ENCODE measurements at places on chromosomes 4 and X.

- DNase-seq: no peak
Measured at GRCh38 chr4:1751155-1751918, 30.0 kb downstream of the TACC3 start.

- DNase-seq: no peak
Measured at GRCh38 chr4:177163532-177163931, 146.1 kb upstream of the NEIL3 start.

- DNase-seq: no peak
Measured at GRCh38 chr4:57071326-57071725, 38.9 kb downstream of the IGFBP7 start.

DNA sequence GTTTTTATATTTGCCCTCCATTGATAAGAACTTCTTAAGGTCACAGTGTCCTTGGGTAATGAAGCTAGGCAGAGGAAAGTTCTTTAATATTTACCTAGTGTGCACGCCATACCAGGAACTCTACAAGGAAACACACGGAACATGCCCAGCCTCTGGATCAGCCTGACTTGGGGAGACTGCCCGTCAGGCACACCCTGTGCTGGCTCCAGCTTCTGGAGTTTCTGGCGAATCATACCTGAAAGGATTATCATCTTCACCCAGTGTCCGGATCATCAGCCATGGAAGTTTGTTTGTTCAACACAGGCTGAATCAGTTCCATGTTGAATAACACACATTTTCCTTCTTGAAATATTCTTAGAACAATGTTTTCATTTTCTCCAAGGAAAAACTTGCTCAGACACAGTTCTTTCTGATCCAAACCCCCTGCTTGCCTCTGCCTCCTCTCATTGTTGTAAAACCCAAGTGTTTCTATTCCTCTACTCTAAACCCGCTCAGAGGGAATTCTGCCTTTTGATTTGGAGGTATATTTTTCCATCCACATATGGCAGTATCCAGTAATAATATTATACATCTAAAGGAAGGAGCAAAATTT, 176.7 kb downstream of the SHROOM3 start:
- no peak for DNase-seq

- no peak for DNase-seq
Measured at GRCh38 chr4:36551697-36552214, 270.3 kb downstream of the DTHD1 start.

DNA sequence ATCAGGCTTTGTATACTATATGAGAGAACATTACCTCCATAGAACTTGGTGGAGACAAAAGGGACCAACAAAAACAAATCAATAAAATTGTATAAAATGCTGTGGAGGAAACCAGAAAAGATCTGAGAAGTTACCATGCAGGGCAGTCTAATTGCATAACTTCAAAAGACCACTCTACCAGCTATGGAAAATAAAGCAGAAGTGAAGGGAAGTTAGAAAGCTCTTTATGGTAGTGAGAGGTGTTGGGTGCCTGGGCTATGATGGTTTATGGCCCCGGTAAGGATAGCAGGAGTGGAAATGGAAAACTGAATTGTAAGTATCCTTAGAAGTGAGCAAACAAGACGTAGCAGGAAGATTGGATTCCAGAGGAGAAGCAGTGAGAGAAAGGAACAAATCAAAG, 3.1 kb downstream of the TMEM184C start:
- DNase-seq: no peak

DNA sequence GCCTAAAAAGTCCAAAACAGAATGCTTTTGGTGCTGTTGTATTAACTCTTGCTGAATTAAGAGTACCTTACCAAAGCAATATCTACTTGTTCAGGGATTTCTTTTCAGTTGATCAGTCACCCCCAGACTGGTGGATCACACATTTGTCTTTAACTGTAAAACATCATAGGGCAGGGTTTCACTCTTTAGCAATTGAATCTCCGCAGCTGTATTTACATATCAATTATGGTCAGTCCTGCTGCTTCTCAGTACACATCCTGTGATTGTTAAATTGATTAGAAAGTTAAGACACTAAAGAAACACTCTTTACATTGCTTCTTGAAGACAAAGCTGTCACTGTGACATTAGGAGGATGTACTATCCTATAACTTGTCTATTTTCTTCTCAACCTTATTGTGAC, 277.1 kb upstream of the ADGRL3 start:
- DNase-seq: no peak

DNA sequence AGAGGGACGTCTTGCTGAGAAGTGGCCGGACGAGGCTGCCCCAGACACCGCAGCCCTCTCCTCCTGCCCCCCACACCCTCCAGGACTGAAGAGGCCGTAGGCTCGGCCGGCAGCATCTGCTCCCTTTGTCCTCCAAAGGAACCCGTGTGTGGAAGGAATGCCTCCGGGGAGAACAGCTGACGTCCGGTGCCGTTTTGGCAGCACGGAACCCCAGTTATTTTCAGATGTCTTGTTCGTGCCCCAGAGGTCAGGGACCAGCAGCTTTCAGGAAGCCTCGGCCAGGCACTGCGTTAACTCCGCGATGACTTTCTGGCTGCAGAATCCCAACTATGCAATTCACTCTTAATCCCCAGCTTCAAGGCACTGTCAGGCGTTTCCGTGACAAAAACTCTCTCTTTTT, 10.9 kb upstream of the PPP2R3B start:
- no peak for DNase-seq

GRCh38 chr4:121130326-121130660, 33.8 kb downstream of the TNIP3 start:
- no peak for DNase-seq
